ENCODE measurements at places on chromosomes 5 and 9. TPM values are rescaled to one million over a fixed set of nuclear protein-coding genes. Genes with fewer than 3 reads are reported as not detected.

Gene MCIDAS
- total RNA-seq, result under 0.01 TPM

DNA sequence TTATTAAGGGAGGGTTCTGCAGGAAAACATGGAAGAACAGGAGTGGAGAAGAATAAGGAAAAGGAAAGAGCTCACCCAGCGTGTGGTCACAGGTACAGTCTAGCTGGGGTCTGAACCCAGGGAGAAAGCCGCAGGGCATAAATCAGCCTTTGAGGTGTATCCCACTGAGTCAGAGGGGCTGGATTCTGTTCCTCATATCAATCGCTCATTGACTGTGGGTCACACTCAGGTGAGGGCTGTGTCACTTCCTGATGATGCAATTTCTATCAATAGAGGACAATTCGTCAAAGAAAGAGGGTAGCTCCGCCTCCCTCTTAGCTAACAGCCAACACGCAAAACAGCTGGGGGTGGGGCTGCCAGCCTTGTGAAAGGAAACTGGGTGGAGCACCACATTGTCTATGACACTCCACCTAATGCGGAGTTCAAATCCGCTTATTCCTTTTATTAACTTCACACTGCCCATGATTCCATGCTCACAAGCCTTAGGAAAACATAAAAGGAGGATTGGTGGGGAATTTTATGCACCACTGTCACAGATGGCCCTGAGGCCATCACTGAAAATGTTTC, 176.2 kb downstream of the ICE1 start:
- no peak for DNase-seq

GRCh38 chr9:89929315-89929672, 324.5 kb downstream of the GADD45G start:
- no peak for DNase-seq

GRCh38 chr5:179279347-179280094, 65.7 kb downstream of the ADAMTS2 start:
- DNase-seq, result no peak

GRCh38 chr9:9389904-9390303, 1222.9 kb downstream of the PTPRD start:
- DNase-seq, result no peak

DNA sequence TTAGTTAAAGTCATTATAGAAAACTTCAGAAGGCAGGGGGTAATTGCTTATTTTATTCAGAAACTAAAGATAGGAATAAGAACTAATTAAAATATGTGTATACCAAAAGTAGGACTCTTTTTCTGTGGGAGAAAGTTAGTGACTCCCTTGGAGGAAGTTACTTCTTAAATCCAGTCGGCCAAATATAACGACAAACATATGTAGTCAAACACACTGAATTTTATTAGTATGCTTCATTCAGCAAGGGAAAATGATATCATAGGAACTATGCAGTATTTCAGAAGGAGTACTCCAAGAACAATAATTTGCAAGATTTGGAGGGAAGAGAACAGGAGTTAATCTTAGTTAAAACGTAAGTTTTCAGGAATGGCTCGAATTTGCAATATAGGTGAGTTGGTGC, 432.6 kb downstream of the CYLC2 start:
- no peak for DNase-seq

Data from RPMI7951 (cell line).